Activated naive CD8-positive, alpha-beta T cell treated with anti-CD3 and anti-CD28 coated beads, Interleukin-2, amount 50 U/mL, for 16 hours (primary cell): ENCODE measurements at places on chromosomes 6 and 20.

DNA sequence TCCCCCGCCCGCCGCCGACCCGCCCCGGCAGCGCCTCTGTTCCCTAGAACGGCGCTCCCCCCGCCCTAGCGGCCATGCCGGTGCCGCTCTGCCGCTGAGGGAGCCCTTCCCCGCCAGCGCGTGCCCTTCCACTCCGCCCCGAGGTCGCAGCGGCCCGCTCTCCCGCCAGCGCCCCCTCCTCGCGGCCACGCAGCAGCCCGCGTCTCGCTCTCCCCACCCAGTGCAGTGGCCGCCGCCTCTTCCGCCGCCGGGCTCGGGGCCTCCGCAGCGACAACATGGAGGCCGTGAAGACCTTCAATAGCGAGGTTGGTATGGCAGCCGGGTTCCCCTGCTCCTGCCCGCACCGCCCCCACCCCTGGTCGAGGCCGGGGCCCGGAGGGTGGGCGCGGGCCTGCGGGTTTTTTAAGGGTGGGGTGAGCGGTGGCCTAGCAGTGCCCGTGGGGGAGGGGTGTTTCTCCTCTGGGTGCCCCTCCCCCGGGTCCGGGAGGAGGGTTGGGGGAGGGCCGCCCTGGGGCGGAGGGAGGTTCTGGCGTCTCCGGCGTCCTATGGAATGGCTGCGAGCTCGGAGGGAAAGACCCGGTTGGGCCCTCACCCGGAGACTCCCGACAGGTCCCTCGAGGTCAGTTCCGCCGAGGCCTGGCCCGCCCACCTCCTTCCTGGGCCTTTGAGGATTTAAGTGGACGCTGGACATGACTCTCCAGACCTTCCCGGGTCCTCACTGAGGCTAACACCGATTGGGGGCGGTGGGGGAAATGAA lies 588 bp downstream of the SCAF8 start:
- peak; percentile 77 for DNase-seq

GRCh38 chr6:26027491-26028211 lies 59.6 kb upstream of the HFE start:
- DNase-seq = no peak

- DNase-seq = no peak
Measured at GRCh38 chr6:5674141-5674540, 332.6 kb downstream of the NRN1 start.

GRCh38 chr6:136335736-136336363 lies 46.2 kb upstream of the BCLAF1 start:
- no peak for DNase-seq

DNA sequence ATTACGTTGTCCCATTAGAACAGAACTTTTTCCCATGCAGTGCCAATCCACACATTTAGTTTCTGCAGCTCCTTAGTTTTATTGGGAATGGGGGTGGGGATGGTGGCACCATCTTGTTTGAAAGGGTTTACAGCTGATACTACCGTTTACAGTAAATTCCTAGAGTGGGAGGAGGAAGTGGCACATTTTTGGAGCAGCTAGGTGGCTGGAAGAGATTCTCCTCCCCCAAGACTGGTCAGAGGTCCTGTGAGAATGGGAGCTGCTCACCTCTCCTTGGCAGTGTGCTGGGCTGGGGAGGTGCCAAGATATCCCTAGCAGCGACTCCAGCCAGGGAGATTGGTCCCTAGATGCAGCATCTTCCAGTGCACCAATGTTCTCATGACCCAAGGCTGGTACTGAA lies 12.4 kb upstream of the CCN6 start:
- DNase-seq = no peak

DNA sequence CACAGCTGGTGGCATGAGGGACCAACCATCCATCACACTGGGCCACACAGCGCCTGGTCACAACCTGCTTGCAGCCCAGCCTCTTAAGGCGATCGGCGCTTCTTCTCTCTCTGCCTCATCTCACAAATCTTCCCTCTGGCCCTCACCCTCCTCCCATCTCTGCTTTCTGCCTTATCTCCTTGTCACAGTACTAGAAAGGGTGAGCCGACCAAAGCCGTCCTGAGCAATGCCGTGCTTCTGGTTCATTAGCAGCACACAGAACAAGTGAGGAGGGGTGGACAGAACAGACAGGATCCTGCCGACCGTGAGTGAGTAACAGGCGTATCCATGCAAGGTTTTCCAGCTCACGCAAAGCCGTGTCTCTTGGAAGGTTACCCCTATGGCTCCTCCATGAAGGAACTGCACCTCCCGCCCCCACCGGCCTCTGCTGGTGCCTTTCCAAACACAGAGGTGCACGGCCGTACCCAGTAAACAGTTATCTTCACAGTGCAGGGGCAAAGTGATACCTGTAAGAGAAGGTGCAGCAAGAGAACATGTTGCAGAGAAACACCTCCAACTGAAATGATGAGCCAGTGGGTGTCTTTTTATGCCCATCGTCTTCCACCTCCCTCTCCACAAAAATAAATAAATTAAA lies 331.7 kb downstream of the FARS2 start:
- DNase-seq = no peak

GRCh38 chr20:33654680-33655161 lies 7.4 kb upstream of the C20orf144 start:
- no peak for DNase-seq

GRCh38 chr6:10463491-10464481 lies 48.9 kb upstream of the TFAP2A start:
- DNase-seq = no peak

DNA sequence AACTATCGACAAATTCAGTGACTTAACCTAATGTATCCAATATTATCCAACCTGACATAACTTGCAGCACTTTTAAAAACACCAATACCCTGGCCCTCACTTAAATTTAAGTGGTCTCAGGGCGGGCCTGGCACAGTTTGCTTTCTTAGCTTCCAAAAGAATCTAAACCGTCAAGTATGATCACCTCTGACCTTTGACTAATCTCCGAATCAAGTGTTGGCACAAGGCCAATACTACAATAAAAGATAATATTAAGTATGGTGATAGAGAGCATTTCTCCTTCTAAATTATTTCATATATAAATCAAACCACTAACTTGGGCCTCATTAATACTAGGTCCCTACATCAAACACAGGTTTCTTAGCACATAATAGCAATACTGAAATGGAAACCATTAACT lies 153.0 kb downstream of the PTPRK start:
- DNase-seq = no peak

GRCh38 chr6:128743974-128744765 lies 138.8 kb upstream of the LAMA2 start:
- no peak for DNase-seq

- no peak for DNase-seq
Measured at GRCh38 chr20:61514396-61514795, 262.3 kb downstream of the CDH4 start.

- DNase-seq = no peak
Measured at GRCh38 chr6:157443066-157443800, 62.2 kb downstream of the ZDHHC14 start.

DNA sequence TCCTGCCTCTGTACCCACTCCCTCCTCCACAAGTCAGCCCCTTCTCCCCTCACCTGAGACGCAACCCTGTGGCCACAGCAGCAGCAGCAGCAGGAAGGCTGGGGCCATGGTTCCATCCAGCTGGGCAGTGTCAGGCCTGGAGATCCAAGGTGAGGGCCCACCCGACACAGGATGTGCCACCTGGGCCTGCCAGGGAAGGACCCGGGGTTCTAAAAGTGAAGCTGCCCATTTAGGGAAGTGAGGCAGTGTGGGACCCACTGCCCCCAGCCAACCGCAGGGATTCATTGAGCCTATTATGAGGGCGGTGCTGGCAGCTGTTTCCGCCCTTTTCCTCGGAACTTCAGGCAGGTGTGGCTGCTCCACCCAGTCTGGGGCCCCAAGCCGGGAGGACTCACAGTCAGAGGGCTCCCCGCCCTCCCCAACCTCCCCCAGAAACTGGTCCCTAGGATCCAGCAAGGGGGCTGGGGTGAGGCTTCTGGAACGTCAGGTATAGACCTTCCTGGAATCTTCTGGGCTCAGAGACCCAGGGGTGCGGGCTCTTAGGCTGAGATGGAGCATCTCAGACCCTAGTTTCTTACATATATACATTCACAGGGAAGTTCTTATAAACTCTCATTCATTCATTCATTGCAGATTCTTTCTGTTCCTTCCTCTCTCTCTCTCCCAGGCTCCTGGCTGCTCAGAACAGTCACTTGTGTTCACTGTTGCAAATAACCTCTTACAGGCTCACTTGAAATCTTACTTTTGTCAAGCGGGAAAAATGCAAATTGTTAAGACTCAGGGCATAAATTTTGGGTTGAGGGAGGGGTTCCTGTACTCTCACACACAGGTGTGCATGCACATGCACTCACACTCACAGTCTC lies at the start of gene TREML2:
TSS of gene TREML2 (minus strand) at position 249 of the 863 bp plus-strand sequence. CDS start at position 108, 141 bp downstream.
- DNase-seq = no peak

DNA sequence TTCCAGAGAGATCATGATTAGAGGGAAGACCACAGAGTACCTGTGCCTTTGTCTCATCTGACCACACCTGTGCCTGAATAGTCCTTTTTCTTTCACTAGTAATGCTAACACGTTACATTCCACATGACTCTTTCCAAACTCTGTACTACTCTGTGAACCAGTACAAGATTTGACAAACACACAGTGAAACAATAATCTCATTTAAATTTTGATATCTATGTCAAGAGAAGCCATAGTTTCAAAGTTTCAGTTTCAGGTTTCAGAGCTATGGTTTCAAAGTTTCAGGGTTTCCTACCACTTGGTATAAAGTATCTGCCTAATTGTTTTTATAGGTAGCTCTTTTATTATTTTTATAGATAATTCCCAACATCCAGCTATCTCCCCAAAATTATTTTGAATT lies 62.0 kb upstream of the PHACTR2 start:
- no peak for DNase-seq

DNA sequence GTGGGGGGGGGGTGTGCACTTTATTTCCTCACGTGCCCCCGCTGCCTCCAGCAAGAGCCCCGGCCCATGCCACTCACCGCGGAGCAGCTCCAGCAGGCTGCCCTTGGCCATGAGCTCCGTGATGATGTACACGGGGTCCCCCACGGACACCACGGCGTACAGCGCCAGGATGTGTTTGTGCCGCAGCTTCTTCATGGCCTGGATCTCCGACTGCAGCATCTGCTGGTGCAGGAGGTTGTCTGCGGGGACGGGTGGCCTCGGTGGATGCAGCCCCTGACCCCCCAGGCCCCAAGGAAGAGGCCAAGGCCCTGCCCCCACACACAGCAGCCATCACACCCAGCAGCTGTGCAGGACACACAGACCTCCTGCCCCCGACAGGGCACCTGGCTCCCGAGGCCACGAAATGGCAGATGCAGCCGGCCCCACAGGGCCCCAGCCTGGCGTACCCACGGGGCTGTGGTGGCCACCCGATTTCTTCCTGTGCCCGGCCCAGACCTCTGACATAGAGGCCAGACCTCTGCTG lies 4.7 kb downstream of the PTK6 start:
- no peak for DNase-seq

DNA sequence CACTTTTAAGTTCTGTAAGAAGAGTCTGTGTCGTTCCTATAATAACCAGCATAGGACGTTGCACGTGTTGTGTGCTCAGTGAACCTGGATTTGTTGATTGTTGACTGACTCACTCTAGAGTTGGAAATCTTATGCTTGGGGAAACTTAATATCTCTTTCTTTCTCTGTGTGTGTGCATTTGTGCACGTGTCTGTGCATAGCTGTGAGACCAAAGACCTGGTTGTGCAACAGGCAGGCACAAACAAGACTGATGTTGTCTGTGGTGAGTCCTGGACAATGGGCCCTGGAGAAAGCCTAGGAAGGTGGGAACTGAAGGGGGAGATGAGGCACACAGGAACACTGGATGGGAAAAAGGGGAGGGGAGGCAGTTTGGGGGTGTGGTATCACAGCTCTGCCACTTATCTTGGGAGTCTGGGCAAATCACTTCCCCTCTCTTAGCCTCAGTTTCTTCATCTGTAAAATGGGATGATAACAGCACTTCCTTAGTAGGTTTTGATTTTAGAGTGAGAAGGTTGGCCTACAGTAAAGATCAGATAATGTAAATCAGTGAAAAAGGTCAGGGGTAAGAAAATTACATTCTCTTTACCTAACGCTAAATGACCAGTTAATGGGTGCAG lies 8.4 kb downstream of the CD40 start:
- no peak for DNase-seq

DNA sequence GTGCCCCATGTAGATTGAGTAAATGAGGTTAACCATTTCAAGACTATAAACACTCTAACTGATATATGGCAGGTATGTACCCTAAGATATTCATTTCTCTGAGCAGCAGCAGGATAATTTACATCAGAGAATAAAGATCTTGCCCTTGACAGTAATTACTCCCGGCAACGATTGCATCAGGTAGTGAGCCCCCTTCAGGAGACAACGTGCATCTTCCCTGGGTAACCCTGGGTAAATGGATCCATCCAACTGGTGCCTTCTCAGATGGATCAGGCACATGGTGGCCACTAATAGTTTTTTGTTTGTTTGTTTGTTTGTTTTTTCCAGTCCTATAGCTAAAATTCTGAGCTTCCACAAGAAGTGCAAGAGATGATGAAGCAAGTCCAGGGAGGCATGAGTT lies 469.4 kb upstream of the SLC35B3 start:
- no peak for DNase-seq

GRCh38 chr6:41921712-41921998 lies 356 bp downstream of the BYSL start:
- DNase-seq = no peak

DNA sequence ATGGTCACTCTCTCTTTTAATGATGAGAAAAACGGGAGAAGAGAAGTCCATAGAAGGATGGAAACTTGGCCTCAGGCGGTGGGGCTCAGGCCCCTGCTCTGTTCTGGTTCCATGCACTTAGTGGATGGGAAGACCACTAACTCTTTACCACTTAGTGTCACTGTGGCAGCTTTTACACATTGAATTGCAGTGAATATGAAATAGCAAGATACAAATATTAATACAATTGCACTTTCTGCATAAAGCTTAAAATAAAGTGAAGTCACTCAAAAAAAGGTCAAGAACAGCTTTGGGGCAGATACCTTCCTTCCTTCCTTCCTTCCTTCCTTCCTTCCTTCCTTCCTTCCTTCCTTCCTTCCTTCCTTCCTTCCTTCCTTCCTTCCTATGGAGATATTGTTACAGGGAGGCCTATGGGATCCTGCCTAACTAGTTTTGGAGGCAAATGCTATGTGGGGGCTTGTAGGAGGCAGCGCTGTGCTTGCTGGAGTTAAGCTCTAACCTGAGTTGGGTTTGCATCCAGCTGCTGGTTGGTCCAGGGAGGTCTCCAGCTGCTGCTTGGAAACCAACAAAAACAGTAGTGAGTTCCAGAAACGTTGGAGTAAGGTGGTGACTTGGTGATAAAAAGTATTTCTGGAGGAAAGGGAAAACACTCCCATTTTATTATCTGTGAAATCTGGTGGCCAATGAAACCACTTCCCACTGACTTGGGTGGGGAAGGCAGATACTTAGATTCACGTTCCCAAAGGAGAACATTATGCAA lies 62.3 kb upstream of the NKX2-2 start:
- no peak for DNase-seq

GRCh38 chr20:21377701-21378100 lies 19.6 kb downstream of the NKX2-4 start:
- DNase-seq = no peak

DNA sequence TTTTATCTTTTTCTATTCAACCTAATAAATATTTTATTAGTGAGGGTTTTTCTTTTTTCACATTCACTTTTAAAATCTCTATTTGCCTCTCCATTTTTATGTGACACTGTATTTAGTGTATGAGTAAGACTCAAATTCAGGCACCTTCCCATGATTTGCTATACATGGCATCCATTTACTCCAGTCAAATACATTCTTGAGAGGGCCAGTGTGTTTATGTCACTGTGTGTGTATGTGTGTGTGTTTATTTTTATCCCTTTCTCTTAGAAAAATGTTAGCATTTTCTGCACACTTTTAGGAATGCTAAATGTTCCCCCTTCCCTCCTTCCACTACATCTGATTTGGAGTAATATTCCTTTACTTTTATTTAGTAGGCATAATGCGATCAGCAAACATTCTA lies 290.0 kb downstream of the PACRG start:
- DNase-seq = no peak

GRCh38 chr20:37365760-37366638 lies 20.1 kb downstream of the SRC start:
- no peak for DNase-seq
